ENCODE measurements at places on chromosomes 2 and 18.

- no peak for DNase-seq
Observed at GRCh38 chr2:128269063-128269989, 49.3 kb downstream of the HS6ST1 start.

DNA sequence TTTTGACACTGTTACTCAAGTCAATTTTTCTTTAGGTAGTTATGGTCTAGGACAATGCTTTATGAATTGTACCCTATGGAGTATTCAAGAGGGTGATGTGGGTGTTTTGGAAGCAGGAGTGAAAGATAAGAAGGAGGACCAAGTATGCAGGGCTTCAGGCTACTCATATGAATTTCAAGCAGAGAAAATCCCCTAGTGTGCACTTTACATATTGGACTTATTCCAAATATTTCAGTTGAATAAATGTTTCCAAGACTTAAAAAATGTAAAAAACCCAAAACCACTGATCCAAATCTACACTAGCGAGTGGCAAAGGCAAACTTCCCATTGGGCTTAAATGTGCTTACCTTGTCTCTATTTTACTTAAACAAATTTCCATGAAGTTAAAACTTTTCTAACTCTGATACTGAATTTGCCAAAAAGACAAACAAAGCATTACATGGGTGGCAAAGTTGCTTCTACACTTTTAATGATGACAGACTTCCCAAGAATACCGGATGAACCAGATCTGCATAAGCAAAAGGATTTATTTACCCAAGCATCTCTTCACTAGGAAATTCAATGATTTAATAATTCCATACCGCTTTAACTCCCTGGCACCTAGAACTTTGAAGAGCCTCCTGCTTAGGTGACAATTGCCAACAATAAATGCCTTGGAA, 1233.5 kb upstream of the NXPH2 start:
- DNase-seq: no peak

DNA sequence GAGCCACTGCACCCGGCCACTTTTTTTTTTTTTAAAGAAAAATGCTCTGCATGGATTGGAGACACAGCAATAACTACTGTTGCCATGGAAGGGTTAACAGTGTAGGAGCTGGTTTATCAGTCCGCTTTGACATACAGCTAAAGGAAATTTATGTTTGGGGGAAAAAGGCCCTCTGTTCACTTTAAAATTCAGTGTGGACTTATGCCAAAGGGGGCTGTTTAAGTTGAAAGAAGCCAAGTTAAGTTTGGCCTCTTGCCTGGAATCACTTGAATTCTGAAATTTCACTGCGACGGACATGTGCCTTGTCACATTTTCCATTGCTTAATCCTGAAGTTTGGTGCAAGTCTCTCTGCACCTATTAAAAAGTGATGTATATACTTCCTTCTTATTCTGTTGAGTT, 3.1 kb downstream of the KCNE4 start:
- no peak for DNase-seq

- DNase-seq: no peak
Observed at GRCh38 chr2:172647439-172647838, 88.2 kb upstream of the RAPGEF4 start.

- no peak for DNase-seq
Observed at GRCh38 chr18:58188996-58189395, 145.0 kb downstream of the NEDD4L start.

DNA sequence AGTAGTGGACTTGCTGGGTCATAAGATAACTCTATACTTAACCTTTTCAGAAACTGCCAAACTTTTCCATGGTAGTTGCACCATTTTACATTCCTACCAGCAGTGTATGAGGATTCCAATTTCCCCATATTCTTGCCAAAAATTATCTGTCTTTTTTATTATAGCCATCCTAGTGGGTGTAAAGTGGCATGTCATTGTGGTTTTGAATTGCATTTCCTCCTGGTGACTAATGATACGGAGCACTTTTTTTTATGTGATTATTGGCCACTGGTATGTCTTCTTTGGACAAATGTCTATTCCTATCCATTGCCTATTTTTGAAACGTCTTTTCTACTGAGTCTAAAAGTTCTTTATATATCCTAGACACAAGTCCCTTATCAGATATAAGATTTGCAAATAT, 44.3 kb downstream of the CACNB4 start:
- DNase-seq: peak; percentile 45

DNA sequence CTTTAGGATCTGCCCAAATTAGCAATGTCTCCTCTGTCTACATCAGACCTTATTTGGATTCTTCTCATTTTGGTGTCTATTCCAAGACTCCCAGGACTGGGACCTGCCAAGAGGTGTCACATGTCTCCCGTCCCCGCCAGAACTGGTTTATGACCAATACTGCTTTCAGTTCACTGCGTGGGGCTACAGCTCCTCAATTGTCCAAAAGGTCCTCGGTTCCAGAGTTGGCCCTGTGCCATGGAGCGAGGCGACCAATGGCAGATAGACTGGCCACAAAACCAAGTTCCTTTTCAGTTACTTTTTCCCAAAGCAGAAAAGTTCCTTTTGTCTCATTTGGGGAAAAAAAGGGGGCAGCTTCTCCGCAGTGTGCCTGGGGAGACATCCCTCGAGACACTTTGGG, 144.1 kb upstream of the ZNF236 start:
- DNase-seq: no peak

GRCh38 chr2:46306330-46306751, 9.1 kb downstream of the EPAS1 start:
- DNase-seq: no peak

- DNase-seq: no peak
Observed at GRCh38 chr2:120953843-120954584, 218.3 kb downstream of the GLI2 start.

GRCh38 chr2:1656961-1657841, 87.1 kb downstream of the PXDN start:
- no peak for DNase-seq

DNA sequence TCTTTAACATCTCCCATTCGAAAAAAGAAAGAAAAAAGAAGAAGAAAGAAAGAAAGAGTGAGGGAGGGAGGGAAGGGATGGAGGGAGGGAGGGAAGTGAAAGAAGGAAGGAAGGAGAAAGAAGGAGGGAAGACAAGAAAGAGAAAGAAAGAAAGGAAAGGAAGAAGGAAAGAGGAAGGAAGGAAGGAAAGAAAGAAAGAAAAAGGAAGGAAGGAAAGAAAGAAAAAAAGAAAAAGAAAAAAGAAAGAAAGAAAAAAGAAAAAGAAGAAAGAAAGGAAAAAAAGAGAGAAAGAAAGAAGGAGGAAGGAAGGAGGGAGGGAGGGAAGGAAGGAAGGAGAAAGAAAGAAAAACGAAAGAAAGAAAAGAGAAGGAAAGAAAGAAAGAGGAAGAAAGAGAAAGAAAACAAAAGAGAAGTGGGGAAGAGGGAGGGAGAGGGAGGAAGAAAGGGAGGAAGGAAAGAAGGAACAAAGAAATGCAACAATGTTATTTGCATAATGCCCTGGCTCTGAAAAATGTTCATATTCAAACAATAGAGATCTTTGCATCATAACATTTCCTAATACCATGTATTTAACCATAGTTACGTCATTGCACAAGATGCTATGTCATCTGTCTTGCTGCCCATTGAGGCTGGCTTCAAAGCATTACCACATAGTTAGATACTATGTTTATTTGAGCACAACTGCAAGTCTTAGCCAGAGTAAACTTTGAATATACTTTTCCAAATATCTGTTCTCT, 550.6 kb downstream of the DSC3 start:
- no peak for DNase-seq

DNA sequence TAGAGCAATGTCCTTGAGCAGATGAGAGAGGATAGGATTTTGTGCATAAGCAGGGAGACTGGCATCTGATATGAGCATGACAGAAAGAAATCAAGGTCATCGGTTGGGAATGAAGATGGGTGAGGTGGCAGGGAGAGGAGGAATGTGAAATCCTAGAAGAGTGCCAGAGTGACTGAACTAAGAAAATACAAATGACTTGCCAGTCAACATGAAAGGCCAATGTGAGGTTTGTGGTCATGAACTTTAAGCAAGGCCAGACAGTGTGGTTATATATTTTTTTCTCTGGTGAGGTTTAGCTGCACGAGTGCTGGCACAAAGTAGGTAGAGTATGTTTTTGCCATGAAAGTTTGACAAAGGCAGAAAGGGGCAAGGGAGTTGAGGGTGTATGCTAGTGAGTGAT, 21.2 kb downstream of the QPCT start:
- DNase-seq: no peak

- no peak for DNase-seq
Observed at GRCh38 chr2:217626926-217627325, 375.9 kb downstream of the TNS1 start.

DNA sequence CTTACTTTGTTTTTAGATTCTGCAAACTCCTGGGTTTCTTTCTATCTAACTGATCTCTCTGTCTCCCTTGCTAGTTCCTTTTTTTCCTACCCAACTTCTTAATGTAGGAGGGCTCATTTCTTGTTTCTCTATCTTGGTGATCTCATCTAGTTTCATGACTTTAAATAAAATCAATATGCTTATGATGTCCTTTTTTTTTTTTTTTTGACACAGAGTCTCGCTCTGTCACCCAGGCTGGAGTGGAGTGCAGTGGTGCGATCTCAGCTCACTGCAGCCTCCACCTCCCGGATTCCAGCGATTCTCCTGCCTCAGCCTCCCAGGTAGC, 42.2 kb upstream of the IL1RL1 start:
- no peak for DNase-seq

DNA sequence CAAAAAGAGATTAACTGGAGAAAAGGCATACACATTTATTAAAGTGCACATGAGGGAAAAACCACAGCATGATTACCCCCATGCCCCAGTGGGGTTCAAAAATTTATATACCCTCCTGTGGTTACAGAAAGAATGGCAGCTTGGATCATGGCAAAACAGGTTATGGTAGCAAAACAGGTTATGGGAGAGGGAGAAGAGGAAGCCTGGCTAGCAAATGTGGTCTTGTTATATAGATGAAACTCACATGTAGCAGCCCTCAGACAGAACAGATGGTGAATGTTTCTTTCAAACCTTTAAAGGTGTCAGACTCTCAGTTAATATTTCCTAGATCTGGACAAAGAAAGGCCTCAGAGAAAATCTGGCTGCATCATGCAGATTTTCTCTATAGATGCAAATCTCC, 178.2 kb upstream of the ZC3H15 start:
- DNase-seq: no peak

DNA sequence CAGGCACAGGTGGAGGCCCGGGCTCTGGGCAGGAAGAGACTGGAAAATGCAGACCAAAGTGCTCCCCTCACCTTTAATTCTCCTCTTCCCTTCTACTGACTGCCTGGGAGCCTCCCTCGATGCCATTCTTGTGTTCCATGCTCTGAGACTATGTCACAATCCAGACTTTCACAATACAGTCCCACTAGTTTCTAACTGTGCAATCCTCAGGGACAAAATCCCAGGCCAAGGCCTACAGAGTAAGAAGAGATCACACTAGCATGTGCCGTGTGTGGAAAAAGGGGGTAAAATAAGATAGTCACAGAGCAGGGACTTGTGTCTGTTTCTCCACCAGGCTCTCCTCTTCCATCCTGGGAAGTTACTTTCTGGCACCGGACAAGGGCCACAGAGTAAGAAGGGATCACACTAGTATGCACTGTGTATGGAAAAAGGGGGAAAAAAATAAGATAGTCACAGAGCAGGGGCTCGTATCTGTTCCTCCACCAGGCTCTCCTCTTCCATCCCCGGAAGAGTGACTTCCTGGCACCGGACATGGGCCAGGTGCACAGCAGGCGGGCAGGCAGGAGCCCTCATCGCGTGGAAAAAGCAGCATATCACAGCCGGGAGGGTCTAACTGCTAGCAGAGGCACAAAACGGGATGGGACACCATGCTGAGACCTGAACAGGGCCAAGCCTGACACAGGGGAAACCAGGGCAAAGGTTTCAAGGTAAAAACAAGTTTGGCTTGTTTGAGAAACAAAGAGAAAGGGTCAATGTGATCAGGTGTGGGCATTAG, 9.6 kb downstream of the CYB5A start:
- DNase-seq: no peak

DNA sequence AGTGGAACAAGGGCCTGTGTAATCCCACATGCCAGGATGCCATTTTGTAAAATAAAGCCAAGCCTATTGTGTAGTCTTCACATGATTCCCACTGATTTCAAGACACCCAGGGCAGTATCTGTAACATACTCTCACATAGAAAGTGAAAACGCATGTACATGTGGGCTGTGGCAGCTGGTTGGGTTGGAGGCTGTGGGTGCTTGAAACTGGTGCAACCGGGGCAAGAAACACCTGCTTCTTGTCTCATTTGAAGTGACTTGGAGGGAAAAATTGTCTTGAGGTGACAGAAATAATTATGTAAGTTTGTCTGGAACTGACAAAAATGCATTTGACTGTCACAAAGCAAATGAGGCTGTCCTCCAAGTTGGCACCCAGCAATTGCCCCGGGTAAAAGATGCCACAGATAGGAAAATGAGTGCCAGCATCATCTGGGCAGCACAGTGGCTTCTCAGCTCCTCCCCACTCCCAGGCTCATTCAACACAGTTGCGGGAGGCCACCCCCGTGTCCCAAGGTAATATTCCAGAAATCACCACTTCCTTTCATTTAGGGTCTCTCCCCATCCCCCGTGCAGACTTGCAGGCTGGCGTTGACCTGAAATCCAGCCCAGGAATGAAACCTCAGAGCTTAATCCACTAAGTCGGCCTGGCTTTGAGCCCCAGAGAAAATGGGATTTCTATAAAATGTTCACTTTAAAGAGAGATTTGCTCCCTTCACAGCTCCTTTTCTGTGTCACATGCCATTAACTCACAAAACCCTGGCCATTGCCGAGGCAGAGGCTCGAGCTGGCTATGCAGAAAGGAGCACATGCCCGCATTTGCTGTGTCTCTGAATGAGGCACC, 293.9 kb upstream of the PARD3B start:
- no peak for DNase-seq

DNA sequence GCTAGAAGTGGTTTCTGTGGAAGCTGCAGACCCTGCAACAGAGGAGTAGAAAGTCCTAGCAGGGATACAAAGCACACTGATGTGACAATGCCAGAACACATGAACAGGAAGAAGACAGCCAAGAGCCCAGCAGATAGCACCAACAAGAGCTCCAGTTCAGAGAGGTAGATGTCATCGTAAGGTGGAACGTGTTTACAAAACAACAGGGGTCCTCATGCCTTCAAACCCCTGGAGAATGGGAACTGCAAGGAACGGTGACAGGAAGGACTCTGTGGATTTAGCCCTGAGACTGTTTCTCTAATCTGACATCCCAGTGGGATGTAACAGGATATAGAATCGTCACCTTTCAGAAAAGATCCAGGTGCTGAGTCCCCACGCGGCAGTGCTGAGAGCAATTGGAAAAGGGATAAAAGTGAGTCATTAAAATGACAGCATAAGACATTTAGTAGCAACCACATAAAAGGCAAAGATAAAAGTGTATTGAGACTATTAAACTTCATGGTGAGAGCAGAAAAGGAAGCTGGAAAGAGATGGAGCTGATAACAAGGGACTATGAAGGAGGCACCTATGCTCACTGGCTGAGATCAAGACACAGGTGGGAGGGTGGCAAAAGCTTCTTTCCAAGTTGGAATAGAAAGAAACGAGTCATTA, 195.2 kb downstream of the FBXO15 start:
- DNase-seq: no peak

Measured in ACHN (cell line).